Natural killer cell (primary cell): ENCODE measurements at places on chromosomes 1 and 21. TPM values are rescaled to one million over a fixed set of nuclear protein-coding genes. Genes with fewer than 3 reads are reported as not detected.

GRCh38 chr1:38733761-38734160 lies 125.8 kb downstream of the RRAGC start:
- DNase-seq, result no peak

DNA sequence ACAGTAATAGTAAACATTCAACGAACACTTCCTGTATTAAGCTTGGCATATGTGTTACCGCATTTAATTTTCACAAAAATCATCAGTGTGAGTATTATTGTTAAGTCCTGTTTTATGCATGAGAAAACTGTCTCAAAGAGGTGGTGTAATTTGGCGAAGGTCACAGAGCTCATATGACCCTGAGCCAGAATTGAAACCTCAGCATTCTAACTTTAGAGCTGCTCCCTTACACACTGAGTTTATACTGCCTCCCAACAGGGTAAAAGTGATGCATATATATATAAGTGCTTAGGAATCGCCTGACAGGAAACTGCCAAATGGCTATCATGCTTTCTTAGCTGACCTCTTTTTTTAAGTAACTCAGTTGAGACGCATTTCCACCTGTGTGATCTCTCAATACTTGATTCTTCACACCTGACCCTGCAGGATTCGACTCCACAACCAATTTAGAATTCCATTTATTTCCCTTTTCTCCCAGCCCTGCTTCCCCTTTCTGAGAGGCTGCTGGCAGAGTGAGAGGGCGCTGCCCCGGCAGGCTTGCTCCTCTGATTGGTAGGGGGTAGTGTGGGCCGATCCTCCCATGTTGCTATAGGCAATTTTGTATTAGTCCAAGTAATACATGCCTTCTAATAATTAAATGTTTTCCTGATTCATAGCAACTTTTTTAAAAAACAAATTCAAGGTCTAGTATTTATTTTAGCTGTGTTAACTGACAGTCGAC lies 40.5 kb downstream of the ZBTB40 start:
- DNase-seq, result no peak

DNA sequence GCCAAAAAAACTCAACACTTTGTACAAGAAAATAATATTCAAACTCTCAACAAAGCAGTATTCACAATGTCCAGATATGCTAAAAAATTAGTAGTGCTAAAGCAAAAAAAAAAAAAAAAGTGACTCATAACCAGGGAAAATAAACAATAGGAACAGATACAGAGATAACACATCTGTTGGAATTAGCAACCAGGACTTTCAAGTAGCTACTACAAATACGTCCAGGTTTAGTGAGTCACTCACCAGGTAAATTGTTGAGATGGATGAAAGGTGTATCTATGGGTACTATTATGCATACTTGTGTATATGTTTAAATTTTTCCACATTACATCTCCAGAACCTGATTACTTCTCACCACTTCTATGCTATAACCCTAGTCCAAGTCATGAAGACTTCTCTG lies 144.8 kb upstream of the SLC35F3 start:
- DNase-seq, result no peak

- no peak for DNase-seq
These were observed 537.2 kb downstream of the NPHP4 start for GRCh38 chr1:5455056-5455455.

GRCh38 chr1:12436817-12437599 lies 181.0 kb downstream of the DHRS3 start:
- peak; percentile 54 for DNase-seq

DNA sequence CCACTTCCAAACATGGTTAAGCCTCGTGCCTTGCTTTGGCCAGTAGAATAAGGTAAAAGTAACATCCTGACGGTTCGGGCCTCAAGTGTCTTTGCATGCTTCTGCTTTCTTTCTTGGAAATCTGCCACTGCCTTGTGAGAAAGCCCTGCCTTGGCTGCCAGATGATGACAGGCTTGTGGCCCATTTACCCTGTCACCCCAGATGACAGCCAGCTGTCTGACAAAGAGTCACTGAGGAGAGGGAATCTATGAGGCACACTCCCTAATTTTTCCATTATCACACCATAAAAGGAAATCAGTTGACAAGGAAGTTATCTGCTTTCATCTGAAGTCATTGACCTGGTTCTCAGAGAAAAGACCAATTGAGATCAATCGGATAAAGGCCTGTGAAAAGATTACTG lies 199.8 kb downstream of the USH2A start:
- DNase-seq, result no peak

DNA sequence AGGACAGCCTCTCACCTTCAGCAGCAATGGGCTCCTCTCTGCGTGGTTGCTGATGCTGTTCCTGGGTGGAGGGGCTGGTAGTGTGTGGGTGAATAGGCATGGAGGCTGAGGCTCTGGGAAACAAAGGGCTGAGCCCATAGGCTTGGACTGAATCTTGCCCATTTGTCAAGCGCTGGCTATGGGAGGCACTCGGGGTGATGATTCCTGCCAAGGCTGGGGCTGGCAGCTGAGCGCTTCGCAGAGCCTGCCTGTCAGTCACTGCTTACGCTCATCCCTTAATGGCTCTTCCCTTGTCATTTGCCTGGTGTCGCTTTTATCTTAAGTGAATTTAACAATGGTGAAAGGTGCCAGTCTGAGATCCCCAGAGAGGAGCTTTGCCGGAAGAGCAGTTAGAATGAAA lies 353.3 kb downstream of the PBX1 start:
- no peak for DNase-seq

DNA sequence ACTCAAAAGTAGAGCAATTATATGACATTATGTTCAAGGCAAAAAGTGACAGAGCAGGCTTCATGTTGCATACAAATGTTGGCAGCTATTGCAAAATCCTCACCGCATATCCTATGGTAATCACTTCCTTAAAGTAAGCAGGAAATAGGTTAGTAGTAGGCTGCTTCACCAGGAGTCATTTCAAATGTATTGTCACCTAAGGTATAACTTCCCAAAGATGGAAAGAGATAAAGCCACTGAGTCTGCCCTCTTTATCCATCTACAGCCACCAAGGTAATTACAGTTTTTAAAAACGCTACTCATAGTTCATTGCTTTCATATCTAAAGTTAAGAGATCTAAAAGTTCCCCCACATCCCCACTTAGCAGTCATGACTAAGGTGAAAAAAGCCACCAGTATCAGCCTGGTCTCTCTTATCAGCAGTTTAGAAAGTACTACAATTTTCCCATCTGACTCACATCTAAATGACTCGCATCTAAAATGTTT lies 31.6 kb upstream of the UBE2U start:
- no peak for DNase-seq

GRCh38 chr1:112304126-112304525 lies 91.9 kb upstream of the CTTNBP2NL start:
- DNase-seq, result no peak

- DNase-seq, result peak; percentile 69
These were observed at the start of gene H6PD for GRCh38 chr1:9234223-9235095. Gene H6PD, plus strand, starts transcription at chr1:9234774. Its CDS starts 10,161 bp downstream, at chr1:9244935.

DNA sequence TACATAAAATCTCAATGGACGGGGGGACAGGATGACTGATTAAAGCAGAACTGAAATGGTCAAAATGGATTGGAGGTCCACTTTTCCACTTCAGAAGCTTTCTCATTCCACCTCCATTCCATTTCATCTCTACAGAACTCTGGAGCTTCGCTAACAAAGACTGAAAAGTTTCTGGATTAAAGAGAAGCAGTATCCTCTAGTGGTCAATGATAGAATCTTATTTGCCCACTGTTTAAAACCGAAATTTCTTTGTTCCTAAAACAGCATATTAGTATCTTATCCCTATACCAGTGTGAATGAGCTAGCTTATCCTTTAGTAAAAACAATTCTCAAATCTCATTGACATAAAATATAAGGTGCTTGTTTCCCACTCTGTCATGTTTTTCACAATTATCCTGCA lies 890.6 kb downstream of the KCNT2 start:
- no peak for DNase-seq

DNA sequence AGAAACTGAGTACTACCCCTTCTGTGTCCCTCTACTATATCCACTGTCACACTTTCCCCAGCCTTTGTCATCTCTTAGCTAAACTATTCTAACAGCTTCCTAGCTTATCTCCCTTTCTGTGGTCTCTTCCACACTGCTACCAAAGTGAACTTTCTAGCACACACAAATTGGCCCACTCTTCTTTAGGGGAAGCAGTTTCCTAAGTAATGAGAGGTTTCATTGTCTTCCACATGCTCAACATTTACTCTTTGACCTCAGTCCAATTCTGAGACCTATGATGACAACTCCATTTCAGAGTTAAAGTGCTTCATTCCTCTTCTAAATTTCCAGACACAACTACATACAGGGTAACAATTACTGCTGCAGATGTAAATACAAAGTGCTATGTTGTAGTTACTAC lies 32.9 kb downstream of the SCYL3 start:
- DNase-seq, result no peak

GRCh38 chr1:55070293-55071164 lies 31.2 kb downstream of the PCSK9 start:
- DNase-seq, result no peak

- DNase-seq, result no peak
These were observed 95.6 kb downstream of the CENPF start for GRCh38 chr1:214698559-214698958.

- no peak for DNase-seq
These were observed 777.8 kb upstream of the PRMT6 start for GRCh38 chr1:106278716-106279115.

DNA sequence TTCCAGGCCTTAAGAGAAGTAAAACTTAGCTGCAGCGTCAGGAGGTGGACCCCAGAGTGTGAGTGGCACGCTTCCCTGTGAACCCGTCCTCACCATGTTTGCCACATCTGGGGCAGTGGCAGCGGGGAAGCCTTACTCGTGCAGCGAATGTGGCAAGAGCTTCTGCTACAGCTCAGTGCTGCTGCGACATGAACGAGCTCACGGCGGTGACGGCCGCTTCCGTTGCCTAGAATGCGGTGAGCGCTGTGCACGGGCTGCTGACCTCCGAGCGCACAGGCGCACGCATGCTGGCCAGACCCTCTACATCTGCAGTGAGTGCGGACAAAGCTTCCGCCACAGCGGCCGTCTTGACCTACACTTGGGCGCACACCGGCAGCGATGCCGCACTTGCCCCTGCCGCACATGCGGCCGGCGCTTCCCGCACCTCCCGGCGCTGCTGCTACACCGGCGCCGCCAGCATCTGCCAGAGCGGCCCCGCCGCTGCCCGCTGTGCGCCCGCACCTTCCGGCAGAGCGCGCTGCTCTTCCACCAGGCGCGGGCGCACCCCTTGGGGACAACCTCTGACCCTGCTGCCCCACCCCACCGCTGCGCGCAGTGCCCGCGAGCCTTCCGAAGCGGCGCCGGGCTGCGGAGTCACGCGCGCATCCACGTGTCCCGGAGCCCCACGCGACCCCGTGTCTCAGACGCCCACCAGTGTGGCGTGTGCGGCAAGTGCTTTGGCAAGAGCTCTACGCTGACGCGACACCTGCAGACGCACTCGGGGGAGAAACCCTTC lies 9.3 kb downstream of the ZNF672 start:
- DNase-seq, result no peak

DNA sequence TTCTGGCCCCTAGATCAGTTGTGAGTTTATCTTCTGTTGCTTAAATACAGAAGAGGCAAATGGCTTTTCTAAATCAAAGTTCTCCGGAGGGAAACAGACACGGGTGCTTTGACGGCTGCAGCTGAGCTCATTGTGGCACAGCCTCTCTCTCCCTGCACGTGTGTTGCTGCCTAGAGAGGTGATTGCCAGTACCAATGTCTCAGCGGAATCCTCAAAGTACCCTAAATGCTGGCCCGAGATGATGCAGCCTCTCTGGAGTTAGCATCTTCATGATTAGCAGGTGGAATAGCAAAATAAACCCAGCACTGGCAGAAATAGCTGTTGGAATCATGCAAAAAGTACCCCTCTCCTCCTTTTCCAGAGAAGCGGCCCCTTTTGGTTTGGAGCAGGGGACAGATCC lies 192.2 kb downstream of the PRDM2 start:
- DNase-seq, result no peak

- no peak for DNase-seq
These were observed 4.0 kb upstream of the NKAIN1 start for GRCh38 chr1:31243501-31244286.

Gene MCOLN3
- not detected for total RNA-seq

Gene SLC1A7
- 23.9 TPM for total RNA-seq

Gene SPRR2A
- total RNA-seq, result not detected

Gene LYST
- total RNA-seq, result 115 TPM

Gene CELA3B
- total RNA-seq, result not detected

Gene PTGFR
- total RNA-seq, result not detected

Gene KCNJ6
- not detected for total RNA-seq

Gene SEC16B
- not detected for total RNA-seq

Gene KLHDC7A
- not detected for total RNA-seq

Gene PRAMEF4
- not detected for total RNA-seq

Gene PKNOX1
- 19.1 TPM for total RNA-seq
